ENCODE measurements at places on chromosomes 7 and 10.

DNA sequence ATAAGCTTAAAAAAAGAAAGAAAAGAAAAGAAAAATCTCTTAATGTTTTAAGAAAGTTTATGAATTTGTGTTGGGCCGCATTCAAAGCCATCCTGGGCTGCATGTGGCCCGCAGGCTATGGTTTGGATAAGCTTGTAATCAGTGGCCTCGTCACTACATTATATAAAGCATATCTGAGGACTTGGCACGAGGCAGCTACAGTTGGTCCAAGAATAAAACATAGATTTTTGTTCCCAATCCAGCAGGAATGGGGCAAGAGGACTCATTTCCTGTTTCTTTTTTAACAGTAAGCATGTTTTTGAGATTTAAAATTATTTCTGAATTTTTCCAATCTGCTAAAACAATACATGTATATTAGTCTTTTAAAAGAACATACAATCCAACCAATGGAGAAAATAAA, 28.6 kb downstream of the MCM10 start:
- no peak for DNase-seq

- DNase-seq: no peak
Measured at GRCh38 chr10:86734207-86734988, 22.0 kb upstream of the BMPR1A start.

- no peak for DNase-seq
Measured at GRCh38 chr7:20223356-20223755, 6.2 kb upstream of the MACC1 start.

DNA sequence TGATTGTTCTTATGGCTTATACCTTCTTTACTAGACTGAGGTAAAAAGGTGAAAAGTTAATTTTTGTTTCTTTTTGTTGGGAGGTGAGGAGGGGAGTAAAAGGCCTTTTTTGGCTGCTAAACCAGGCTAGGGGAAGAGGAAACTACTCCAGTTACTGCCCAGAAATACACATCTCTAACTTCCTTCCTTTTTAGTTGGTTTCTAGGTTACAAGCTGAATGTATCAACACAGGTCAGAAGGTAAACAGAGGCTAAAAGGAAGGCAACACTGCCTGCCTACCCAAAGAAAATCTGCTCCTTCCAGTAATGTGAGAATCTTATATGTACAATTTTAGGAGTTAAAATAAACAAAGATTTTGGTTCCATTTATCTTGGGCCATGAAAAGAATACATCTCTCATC, 140.4 kb downstream of the NRBF2 start:
- DNase-seq: no peak

DNA sequence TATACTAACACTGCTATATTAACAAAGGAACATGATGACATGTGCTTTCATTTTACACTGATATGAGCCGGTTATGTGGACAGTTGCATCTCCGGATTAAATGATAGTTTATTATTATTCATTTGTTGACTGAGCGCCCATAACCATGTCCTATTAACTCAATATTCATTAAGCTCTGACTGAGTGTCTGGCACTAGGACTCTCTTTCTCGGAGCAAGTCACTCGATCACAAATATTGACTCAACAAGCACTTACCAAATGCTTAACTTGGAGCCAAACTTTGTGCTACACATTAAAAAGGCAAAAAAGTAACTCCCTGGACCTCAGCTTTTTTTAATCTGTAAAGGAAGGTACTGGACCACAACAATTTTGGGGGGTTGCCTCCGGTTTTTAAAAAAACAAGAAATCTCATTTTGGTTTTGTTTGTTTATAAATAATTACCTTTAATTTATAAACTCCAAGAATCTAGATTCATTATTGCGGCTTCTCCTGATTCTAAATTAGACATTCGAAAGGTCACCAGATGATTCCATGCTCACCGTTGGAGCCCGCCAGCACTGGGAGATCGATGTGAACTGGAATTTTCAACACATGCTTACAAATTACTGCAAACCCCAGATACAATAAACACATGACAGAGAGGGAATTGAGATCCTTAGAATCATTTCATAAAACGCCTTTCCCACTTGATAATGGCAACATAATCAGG, 8.9 kb upstream of the LYZL1 start:
- DNase-seq: no peak

DNA sequence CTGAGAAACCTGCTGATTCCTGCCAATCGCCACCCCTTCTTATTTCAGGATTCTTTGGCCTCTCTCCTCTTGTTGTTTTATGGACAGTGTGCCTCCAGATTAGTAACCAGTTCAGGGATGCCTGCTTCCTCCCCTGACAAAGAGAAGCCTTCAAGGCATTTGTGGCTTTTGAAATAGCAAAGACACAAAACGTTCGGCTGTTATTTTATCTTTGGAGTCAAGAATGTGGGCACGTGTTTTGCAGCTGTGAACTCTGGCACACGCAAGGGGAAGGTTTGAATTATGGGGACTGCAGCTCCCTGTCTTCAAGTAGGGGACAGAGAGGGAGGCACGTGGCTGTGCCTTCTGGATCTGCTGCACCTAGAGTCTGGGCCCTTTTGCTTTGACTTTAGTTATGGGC, 157.9 kb upstream of the GRB10 start:
- no peak for DNase-seq

All from epithelial cell of prostate (primary cell).